ENCODE measurements at places on chromosomes 16 and 17.

DNA sequence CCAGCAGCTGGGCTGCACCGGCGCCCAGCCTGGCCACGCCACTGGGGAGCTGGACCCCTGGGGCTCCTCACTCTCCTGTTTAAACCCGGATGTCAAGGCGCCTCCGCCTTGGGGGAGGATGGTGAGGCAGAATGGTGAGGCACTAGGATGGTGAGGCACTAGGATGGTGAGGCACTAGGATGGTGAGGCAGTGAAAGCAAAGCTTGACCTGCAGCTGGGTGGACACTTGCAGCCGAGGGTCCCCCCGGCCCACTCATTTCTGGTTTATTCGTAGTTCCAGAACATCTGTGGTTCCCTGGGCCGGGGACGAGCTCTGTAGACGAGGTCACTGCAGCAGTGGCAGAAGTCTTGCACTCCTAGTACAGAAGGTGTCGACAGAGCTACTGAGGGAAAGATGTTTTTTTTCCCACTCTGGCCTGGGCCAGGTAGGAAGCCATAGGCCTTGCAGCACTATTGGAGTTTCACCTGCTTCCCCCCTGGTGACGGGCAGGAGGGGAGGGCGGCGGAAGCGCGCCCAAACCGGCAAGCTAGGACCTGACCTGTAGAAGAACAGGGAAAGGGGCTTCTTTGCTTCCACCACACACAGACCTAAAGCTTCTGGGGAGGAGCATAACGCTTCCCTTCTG, 1.1 kb upstream of the HNF1B start:
- no peak for DNase-seq

GRCh38 chr17:38415250-38416194, 12.7 kb upstream of the ARHGAP23 start:
- peak; percentile 79 for DNase-seq

- no peak for DNase-seq
These were observed at the start of gene USP43 for GRCh38 chr17:9644910-9645751. Gene USP43 (plus strand): TSS chr17:9645517. CDS start chr17:9645633, 116 bp downstream.

GRCh38 chr16:21997697-21998480, 3.0 kb downstream of the PDZD9 start:
- no peak for DNase-seq
